Left forelimb (tissue), 1 donor: ENCODE measurements at places on chromosomes 13 and 19.

- DNase-seq = no peak
Observed at GRCh38 chr13:47705185-47705584, 295.9 kb downstream of the SUCLA2 start.

- no peak for DNase-seq
Observed at GRCh38 chr19:14677464-14677863, 2.8 kb upstream of the ADGRE3 start.

DNA sequence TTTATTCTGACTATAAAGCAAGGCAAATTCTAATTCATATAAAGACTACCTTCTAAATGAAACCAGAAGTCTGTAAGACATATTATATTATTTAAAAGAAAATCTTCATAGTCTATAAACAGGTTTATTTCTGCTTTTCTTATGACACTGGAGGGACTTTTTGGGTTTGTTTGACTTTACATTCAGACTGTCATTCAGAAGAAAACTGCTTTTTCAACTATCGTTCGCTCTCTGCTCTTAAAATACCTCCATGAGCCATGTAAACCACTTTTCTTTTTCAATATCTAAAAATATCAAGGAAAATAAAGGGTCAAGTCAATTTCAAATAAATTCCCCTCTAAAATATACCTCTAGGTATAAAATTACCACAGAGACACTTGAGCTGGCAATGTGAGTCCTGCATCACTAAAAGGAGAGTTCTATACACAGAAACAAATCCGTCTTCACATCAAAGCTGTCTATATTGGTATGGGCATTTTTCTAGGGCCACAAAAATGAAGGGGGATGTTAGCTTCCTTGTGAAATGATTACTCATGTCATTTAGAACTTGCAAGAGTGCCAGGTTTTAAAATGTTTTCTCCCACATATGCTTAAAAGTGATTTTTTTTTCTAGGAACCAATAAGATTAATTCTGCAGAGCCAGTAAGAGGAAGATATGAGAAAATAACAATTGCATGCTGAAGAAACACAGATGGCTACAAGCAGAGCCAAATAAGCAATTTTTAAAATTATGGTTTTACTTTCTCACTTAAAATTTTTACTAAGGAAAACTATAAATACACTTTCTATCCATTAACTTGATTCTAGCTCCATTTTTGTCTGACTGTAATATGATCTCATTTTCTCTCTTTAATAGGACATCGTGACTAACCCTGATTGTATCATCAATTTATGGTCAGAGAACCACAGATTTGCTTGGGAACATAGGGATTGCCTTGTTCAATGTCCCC is 181.8 kb downstream of the TBC1D4 start:
- DNase-seq = no peak

DNA sequence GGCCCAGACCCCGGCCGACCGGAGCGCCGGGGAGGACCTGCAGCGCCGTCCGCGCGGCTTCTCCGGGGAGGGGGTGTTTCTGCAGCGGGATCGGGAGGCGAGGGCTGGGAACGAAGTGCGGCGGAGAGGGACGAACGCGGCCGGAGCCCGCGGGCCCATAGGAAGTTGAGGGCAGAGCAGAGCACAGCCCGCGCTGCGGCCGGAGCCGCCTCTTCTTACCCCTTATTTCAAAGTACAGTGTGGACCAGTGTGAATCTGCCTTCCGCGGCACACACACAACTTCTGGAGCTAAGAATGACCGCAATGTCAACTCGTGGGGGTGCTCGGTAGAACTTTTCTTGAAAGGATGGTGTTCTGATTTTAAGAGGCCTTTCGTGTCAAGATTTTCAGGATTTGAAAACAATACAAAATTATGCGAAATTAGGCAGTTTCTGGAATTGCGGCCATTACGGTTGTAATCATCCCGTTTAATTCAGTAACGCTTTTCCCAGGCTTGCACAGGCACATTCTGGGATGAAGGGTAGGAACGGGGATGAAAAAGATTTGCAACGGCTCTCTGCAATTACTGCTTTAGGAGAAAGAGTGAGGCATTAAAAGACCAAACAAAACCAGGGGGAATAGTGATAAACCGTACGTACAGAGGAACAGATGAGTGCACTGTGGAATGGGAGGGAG is 821 bp downstream of the TDRD3 start:
- DNase-seq = peak; percentile 87

GRCh38 chr19:50300814-50301606 is 28.2 kb downstream of the KCNC3 start:
- DNase-seq = peak; percentile 18

DNA sequence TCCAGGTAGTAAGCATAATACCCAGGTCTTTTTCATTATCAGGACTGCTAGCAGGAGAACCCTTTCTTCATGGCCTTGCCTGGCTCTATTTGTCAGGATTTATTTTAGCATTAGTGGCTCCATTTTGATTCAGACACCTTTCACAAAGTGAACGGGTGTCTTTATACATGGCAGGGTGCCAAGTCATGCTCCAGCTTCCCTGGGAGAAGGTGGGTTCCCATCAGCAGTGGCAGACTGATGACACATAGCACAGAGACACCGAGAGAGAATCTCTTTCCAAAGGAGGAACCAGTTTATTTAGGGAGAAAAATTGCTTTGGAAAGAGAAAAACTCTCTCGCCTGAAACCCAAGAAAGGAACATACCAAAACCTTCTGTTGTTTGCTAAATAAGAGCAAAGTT is 135.3 kb upstream of the TMTC4 start:
- DNase-seq = no peak

- DNase-seq = no peak
Observed at GRCh38 chr13:61770681-61771080, 355.0 kb upstream of the PCDH20 start.

- no peak for DNase-seq
Observed at GRCh38 chr13:51032831-51033230, 78.2 kb downstream of the C13orf42 start.

- DNase-seq = no peak
Observed at GRCh38 chr13:24681930-24682329, 1.7 kb downstream of the ATP12A start.

DNA sequence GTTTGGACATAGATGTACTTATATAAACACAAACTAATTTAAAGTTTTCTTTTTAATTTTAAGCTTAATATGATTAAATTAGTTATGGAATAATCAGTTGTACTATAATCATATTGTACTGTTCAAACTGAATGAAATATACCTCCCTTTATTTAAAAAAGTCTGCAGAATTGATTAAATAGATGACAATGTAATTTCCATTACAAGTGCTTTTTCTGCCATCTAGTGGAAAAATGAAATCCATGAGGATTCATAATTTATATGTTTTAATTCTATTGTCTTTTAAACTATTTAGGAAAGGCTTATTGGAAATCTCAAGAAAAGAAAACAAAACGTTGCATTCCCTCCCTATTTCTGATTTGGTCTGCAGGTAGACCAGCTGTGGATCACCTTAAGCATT is 30.9 kb downstream of the MZT1 start:
- no peak for DNase-seq

DNA sequence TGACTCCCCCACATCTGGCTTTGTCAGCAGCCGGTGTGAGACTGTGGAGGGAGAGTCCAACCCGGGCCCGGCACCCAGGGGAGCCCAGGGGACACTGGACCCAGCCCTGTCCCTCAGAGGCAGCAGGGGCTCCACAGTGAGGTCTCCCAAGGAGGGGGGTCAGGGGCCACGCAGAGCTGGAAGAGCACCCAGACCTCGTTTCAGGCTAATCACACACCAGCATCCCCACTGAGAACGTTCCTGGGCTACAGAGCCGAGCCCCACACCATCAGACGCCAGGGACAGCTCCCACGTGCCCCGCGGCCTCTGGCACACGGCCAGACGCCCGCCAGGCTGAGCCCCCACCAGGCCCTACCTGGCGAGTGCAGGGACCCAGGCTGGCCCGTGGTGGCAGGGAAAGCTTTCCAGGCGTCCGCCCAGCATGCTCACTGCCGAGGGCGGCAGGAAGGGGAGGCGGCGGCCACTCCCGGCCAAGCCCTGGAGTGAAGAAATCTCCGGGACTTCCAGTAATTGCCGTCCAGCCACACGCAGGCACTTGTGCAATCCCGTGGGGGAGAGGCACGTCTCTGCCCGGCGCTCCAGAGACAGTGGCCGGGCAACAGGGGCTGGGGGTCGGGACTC is 19.2 kb downstream of the SBNO2 start:
- no peak for DNase-seq

DNA sequence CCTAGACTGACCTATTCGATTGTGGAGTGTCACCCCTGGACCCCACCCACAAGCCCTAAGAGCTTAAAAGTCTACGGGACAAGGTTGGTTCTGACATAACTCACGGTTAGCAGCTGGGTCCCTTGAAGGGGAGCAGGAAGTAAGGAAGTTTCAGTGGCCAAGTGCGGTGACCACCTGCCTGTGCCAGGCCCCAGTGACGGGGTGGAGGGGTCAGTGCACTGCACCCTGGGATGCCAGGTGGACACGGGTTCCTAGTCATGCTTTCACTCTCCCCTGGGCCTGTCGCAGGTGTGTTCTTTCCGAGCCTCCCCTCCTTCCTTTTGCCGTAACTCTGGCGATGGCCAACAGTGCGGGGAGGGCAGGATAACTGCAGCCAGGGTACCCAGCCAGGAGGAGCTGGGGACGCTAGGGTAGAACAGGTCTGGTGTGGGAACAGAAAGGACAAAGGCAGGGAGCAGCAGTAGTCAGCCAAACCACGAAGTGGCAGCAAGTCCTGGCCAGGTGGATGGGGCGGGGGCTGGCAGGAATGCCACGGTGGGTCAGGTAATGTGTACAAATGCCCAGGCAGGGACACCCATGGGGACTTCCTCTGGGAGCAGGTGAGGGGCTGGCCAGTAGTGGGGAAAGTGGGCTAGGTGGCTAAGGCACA is 58.3 kb downstream of the RGCC start:
- DNase-seq = no peak

DNA sequence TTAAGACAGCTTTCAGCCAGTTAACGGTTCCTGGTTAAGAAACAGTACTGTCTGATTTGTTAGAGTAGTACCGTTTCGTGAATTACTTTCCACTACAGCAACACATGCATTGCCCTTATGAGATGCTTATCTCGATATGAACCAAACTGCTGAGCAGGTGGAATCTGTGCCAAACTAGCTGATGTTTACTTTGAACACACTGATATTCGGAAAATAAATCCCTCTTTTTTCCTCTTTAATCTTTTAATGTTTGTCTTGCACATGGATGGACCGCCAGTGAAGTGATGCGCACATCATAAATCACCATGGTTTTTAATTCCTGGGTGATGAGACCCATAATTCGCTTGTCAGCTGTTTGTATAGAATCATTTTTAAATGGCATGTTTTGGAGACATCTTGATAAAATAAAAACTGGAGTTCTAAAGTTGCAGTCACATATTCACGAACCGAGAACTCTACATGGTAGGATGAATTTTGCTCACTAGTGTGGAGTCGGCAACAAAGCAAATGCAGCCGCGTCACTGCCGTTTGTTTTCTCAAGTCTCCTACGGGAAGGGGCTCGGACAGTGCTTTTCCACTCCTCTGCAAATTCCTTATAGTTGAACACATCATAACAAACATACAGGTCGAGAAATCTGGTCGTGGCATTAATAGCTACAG is 1.1 kb downstream of the GJA3 start:
- no peak for DNase-seq

DNA sequence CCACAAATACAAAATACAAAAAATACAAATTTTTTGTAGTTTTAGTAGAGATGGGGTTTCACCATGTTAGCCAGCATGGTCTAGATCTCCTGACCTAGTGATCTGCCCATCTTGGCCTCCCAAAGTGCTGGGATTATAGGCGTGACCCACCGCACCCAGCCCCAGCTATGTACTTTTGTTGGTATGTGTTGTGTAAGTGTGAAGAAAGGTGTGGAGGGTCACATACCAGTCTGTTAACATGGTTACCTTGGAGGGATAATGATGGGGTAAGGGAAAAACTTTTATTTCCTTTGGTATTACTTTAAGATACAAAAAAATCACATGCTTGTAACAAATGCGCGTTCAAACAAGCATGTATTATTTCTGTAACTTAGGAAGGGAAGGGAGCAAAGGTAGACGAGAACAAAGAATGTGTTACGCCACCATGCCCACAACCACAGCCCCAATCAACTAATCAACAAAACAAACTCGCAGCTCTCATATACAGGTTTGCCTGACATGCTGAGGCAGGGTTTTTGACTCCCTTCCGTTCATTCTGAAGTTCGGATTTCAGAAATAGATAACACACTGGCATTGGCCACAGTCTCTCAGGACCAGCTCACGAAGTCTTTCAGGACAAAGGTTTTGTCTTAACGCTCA is 13.5 kb upstream of the VWA8 start:
- no peak for DNase-seq

GRCh38 chr13:82687884-82688283 is 1194.4 kb downstream of the SLITRK1 start:
- no peak for DNase-seq

- no peak for DNase-seq
Observed at GRCh38 chr19:13031917-13032623, 36.8 kb downstream of the NFIX start.

GRCh38 chr13:41502673-41503072 is 45.3 kb downstream of the RGCC start:
- DNase-seq = no peak
